H9 (cell line): ENCODE measurements at places on chromosomes 7 and 10.

- DNase-seq, result no peak
These were observed 45.5 kb upstream of the PRSS1 start for GRCh38 chr7:142703655-142704305.

GRCh38 chr10:78700816-78701520 is 367.8 kb upstream of the ZMIZ1 start:
- no peak for DNase-seq

GRCh38 chr7:34107276-34107675 is 201.9 kb downstream of the BMPER start:
- no peak for DNase-seq

- no peak for DNase-seq
These were observed 187.3 kb downstream of the CXCL12 start for GRCh38 chr10:44197646-44198045.

DNA sequence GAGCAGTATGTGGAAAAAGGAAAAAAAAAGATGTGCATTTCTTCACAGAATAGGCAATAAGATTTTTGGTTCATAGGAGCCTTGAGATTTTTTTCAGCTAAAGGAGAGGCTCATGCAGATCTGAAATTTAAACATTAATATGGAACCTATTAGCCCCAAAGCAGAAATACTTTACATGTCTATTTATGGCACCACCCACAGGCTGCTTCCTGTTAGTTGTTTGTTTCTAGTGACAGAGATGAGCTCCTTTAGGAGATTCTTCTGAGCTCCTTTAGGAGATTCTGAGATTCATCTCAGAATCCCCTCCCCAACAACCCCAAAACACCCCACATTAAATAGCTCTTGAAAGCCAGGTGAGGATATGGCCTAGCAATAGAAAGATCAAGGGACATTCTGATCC is 27.9 kb upstream of the HPS1 start:
- DNase-seq, result no peak

DNA sequence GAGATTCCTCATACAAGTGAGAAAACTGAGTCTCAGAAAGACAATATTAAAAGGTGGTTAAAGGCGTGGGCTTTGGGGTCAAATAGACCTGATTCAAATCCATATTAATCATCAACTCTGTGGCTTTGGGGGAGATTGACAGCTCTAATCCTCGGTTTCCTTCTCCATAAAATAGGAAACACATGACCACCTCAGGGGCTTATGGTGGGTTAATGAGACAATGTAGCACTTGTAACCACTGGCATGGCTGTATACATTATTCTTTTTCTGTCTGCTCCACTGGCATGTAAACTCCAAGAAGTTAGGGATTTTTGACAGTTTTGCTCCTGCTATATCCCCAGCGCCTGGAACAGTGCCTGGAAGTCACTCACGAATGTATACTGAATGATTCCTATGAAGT is 120.8 kb upstream of the GAD2 start:
- DNase-seq, result no peak

DNA sequence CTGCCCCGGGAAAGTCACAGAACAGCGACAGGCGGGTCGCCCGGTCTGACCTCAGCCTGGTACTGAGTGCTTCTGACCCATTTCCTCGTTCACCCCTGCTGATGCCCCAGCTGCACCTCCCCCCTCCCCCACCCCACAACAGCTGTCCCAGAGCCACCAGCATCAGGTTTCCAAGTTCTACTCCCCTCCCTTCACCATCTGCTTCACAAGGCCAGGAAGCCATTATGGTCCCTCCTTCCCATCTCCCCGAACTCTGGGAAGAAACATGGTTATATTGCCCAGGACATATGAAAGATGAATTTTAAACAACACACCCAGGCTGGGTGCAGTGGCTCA is 301.9 kb upstream of the GALNT17 start:
- no peak for DNase-seq

DNA sequence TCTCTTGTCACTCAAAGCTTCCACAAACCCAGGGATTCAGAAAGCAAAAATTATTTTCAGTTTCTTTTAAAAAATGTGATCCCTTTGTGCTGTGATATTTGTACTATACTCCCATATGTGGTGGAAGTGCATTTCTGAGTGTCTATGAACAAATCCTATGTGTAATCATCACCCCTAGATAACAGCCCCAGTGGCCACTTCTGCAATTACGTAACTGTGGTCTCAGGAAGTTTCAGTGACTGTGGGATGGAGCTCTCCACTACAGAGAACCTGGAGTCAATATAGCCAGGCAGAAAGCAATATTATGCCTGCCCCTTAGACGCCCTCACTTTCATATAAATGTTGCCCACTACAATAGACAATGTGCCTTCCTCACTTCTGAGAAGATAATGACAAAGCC is 1101.7 kb upstream of the GHITM start:
- no peak for DNase-seq

GRCh38 chr7:70347463-70348254 is 749.4 kb downstream of the AUTS2 start:
- DNase-seq, result no peak
